ENCODE measurements at places on chromosomes 6 and 20.

DNA sequence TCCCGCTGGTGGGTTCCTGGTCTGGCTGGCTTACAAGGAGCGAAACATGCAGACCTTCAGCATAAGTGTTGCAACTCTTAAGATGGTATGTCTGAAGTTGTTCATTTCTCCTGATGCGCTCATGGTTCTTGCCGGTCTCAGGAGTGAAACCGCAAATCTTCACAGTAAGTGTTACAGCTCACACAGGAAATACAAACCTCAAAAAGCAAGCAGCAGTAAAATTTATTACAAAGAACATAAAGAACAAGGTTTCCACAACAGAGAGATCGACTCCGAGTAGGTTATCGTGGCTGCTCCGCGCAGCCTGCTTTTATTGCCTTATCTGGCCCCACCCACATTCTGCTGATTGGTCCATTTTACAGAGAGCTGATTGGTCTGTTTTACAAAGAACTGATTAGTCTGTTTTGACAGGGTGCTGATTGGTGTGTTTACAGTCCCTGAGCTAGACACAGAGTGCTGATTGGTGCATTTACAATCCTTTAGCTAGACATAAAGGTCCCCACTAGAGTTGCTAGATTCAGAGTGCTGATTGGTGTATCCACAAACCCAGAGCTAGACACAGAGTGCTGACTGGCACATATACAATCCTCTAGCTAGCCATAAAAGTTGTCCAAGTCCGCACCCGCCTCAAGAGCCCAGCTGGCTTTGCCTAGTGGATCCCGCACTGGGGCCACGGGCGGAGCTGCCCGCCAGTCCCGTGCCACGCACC is 39.2 kb downstream of the TRIM27 start:
- DNase-seq = peak; percentile 60

DNA sequence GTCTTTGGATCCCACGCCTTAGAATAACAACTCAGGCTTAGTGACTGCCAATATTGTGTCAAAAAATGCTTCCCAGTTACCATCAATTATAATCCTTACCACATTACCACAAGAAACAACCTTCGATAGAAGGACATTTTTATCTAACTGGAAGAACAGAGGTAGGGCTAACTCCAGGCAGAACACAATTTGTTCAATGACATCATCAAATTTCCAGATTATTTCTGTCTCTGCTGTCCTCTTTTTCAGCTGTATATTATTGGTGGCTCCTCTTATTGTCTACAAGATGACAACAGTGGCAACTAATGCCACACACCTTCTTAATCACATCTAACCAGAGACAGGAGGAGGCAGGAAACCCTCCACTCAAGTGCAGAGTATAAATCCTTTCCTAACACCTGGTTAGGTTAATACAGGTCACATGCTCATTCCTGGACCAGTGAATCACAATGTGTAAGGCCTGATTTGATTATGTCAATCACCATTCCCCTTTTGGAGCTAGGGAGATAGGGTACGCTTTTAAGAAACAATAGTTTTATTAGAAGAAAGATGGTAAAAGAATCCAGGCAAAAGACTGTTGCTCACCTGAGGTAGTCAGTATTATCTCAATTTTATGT is 18.0 kb downstream of the KHDC1L start:
- DNase-seq = no peak

- no peak for DNase-seq
These were observed 434.5 kb downstream of the HDGFL1 start for GRCh38 chr6:23003671-23004467.

- DNase-seq = no peak
These were observed 179.2 kb upstream of the HSF2 start for GRCh38 chr6:122220254-122220653.

- no peak for DNase-seq
These were observed 6.3 kb downstream of the SAMD5 start for GRCh38 chr6:147514831-147515230.

DNA sequence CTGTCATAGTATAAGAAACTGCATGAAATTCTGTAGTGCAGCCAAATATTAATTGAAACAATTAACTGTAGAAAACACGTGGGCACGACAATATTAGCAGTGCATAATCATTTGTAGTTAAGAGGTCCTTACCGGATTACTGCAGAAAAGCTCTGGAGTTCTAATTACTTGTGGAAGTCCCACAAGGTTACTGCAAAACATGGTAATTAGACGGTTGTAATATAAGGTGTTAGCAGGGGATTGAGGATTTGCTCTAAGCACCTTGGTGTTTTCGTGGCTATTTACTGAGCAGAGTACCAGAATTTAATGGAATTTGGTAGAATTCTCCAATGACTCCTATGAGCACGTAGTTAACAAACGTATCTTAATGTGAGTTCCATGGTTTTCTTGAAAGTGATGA is 473.6 kb upstream of the AGPAT4 start:
- DNase-seq = no peak

- no peak for DNase-seq
These were observed 16.1 kb upstream of the TSBP1 start for GRCh38 chr6:32387589-32388340.

- no peak for DNase-seq
These were observed 2.1 kb downstream of the PANK2 start for GRCh38 chr20:3890999-3891929.

- no peak for DNase-seq
These were observed 19.1 kb upstream of the PRDM1 start for GRCh38 chr6:106066989-106067388.

- DNase-seq = no peak
These were observed 244.7 kb upstream of the PRND start for GRCh38 chr20:4476903-4477500.

GRCh38 chr6:16651871-16652270 is 109.4 kb downstream of the ATXN1 start:
- no peak for DNase-seq

GRCh38 chr20:46057856-46058598 is 29.0 kb downstream of the SLC12A5 start:
- no peak for DNase-seq

DNA sequence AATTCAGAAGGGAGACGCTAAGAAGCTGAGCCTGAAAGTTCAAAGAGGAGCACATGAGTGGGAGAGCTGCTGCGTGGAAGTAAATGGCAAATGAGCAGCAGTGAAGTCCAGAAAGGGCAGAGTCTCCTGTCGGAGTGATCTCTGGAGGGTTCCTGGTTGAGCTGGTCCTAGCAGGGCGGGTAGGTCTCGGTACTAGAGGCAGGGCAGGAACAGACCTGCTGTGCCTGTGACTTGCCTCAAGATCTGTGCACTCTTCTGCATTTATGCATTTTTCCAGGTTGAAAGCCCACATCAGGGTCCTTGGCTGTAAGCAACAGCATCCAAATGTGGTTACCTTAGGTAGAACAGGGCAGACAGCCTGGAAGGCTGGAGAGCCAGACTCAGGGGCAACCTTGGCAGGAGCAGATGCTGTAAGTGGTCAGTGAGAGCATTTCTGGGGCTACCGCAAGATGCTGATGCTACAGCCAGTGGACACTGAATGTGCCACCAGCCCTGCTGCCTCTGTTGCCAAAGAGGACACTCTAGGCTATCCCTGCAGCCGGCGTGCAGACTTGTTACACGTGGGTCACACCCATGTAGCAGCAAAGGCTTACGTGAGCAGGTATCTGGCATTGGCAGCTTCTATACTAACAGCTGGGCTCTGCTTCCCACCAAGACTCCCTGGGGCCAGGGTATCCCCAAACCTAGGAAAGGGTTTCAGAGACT is 8.4 kb downstream of the DUSP22 start:
- DNase-seq = no peak

DNA sequence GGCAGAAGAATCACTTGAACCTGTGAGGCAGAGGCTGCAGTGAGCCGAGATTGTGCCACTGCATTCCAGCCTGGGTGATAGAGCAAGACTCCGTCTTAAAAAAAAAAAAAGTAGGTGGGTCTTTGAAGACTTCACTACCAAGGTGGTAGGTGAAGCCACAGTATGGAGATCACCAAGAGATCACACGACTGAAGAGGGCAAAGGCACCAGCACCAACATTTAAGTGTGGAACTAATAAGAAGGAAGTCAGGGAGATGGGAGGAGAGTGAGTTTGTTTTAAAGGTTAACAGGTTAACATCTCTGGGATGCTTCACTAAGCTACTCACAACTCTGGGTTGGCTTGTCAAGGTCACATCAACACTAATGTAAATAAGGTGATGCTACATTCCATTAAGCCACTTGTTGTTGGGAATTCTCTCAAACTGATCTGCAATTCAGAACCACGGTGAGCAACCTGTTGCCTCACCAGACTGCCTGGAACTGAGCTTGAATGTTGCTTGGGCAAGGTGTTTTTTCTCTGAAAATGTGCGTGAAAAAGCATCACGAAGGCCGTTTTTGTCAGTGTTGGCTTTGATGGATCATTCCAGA is 48.7 kb downstream of the KCTD20 start:
- no peak for DNase-seq

- no peak for DNase-seq
These were observed 66.9 kb downstream of the RIPOR3 start for GRCh38 chr20:50624351-50625016.

DNA sequence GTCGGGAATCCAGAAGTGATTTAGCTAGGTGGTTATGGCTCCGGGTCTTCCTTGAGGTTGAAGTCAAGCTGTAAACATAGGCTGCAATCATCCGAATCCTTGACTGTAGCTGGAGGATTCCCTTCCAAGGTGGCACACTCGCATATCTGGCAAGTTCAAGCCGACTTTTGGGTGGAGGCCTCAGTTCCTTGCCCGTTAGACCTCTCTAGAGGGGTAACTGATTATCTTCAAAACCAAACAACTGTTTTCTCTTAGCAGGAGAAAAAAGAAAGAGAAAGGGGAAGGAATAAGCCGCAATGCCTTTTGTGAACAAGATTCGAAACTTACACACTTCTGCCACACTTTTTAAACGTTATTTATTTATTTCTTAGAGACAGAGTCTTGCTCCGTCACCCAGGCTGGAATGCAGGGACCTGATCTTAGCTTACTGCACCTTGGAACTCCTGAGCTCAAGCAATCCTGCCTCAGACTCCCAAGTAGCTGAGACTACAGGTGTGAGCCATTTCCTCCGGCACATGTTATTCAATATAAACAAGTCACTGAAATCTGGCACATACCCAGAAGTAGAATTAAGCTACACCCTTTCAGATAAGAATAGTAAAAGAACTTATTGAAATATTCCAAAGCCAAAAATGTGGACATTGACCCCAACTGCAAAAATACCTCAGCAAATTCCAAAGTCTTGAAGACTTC is 76.3 kb downstream of the HFE start:
- DNase-seq = no peak

- DNase-seq = no peak
These were observed 17.6 kb upstream of the SYNJ2 start for GRCh38 chr6:157964100-157964499.

DNA sequence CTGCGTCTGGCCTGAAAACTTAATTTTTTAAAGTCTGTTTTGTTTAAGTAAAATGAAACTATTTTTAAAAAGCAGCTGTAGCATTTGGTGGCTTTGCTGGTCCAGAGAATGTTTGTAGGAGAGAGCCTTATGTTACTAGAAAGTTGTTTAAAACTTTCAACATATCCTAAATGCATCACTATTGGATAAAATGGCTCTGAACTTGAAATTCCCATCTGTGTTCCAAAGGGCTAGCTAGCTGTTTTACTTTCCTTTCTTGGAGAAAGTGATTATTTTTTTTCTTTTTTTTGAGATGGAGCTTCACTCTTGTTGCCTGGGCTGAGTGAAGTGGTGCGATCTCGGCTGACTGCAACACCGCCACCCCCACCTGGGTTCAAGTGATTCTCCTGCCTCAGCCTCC is 2.5 kb downstream of the SYNJ2 start:
- DNase-seq = no peak

- no peak for DNase-seq
These were observed 114.5 kb upstream of the TMEM170B start for GRCh38 chr6:11423072-11423471.

GRCh38 chr6:152273002-152273401 is 364.2 kb downstream of the SYNE1 start:
- no peak for DNase-seq

GRCh38 chr6:90107771-90108282 is 188.8 kb downstream of the BACH2 start:
- DNase-seq = no peak

DNA sequence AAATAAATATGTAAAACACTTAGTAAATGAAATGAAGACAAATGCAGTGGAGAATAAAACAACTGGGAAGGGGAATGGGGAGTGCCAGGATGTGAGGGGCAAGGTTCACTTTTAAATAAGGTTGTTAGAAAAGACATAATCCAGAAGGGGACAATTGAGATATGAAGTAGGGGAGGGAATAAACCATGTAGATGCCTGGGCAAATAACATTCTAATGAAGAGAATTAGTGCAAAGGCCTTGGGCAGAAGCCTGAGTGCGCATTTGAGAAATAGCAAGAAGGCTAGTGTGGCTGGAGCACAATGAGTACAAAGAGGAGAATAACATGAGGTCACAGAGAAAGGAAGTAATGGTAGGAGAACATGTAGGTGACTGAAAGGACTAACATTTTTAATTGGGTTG is 2.4 kb downstream of the CEP57L1 start:
- DNase-seq = no peak

DNA sequence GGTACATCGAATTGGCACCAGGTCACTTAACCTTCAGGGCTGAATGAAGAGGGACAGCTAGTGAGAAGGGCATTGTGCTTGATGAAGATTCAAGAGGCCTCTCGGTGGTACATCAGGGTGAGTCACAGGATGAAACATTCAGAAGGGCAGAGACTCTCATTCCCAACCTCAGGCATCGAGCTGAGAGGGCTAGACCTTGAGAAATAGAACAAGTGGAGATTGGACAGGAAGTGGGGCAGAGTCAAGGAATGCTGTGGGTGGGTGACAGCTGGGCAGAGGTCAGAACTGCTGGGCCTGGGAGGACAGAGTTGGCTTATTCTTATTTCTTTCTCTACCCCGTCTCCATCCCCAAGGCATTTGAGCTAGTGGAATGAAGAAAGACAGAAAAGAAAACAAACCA is 126.0 kb downstream of the SCML4 start:
- DNase-seq = no peak

DNA sequence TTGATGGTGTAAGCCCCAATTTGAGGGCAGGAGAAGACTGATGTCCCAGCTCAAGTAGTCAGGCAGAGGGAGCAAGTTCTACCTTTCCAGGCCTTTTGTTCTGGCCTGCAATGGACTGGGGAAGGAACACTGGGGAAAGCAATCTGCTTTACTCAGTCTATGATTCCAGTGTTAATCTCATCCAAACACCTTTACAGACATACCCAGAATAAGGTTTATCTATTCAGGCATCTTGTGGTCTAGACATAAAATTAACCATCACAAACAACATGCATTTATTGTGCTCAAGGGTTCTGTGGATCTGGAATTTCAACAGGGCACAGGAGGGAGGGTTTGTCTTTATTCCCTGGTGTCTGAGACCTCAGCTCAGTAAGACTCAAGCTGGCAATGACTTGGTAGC is 14.4 kb upstream of the RSPH3 start:
- DNase-seq = no peak
